ENCODE measurements at places on chromosomes 12 and 14.

DNA sequence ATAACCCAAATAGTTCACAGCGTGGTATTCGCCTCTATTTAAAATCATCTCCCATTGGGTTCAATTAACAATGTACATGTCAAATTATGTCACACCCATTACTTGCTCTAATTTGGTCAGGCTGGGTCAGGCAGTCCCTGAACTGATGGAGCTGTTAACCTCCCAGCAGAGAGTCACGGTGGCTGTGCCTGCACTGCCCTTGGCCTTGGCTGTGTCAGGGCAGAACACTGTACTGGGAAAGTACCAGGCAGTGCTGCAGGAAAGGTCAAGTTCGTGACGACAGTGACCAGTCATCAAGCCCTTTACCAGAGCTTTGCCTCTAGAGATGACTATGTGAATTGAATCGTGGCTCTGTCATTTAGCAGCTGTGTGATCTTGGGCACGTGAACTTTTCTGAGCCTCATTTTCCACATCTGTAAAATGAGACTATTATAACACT lies 100.0 kb downstream of the ARF6 start:
- no peak for DNase-seq

GRCh38 chr12:31322801-31323207 lies 3.1 kb downstream of the SINHCAF start:
- DNase-seq = no peak

- no peak for DNase-seq
These were observed 54.9 kb downstream of the CPNE8 start for GRCh38 chr12:38850461-38850860.

GRCh38 chr14:76261371-76261811 lies 109.7 kb downstream of the GPATCH2L start:
- no peak for DNase-seq

- DNase-seq = no peak
These were observed 103.5 kb downstream of the FGD4 start for GRCh38 chr12:32502693-32503502.

DNA sequence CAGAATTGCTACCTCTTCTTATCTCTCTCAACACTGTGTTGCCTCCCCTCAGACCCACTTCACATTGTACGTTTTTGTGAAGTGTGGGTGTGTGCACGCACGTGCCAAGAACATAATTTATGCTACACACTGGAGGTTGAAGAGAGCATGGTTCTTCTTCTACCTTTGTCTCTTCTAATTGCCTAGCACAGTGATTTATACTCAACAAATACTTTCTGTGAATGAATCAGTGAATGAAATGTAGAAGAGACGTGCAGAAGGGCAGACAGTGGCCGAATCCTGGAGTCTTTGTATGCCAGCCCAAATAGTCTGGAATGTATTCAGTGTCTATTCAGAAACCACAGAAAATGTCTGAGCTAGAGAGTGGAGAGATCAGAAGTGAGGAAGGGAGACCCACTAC lies 4.6 kb upstream of the SAMD4A start:
- no peak for DNase-seq

- no peak for DNase-seq
These were observed 34.0 kb downstream of the KITLG start for GRCh38 chr12:88546226-88546625.

DNA sequence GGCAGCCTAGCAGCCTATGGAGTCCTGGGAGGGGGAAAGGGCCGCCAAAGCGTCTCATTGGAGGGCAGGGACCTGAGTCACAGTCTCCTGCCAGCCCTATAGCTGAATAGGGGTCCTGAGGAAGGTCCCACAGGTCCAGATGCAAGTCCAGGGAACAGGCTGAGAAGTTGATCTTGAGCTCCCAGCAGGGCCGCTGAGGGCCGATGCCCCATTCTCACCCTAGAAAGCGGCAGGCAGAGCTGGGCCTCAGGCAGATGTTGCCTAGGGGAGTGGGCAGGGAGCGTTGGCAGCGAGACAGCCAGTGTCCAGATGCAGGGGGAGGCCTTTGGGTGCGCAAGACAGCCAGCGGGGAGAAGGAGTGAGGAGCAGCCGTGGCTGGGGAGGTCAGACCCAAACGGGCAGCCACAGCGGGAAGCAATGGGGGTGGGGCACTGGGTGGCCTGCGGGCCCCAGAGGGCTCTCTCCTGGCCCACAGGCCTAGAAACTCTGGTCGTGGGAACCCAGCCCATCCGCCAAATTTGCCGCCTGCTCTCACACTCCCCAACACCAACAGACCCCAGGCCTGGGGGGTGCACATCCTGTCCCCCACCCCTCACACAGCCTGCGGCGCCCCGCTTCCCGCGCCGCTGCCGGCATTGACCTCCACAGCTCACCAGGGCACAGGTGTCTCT lies 1.1 kb downstream of the HDAC7 start:
- no peak for DNase-seq

- DNase-seq = no peak
These were observed 405.2 kb upstream of the FLRT2 start for GRCh38 chr14:85124631-85125290.

DNA sequence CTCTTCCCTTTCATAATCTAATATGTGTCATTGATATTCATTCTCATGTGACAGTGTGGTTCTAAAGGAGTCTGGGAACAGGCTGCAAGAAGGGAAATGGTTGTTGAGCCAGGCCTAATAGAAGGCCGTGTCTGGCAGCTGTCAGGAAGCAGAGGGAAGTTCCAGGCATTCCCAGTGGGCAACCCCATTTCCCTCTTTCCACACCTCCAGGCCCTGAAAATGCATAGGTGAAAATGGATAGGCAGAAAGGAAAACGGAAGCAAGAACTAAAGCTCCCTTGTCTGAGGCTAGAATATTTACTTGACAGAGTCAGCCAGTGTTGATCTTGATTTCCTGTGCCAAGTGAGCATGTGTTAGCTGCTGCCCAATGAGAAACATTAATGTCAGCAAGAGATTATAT lies 97.7 kb downstream of the PPM1A start:
- DNase-seq = no peak

DNA sequence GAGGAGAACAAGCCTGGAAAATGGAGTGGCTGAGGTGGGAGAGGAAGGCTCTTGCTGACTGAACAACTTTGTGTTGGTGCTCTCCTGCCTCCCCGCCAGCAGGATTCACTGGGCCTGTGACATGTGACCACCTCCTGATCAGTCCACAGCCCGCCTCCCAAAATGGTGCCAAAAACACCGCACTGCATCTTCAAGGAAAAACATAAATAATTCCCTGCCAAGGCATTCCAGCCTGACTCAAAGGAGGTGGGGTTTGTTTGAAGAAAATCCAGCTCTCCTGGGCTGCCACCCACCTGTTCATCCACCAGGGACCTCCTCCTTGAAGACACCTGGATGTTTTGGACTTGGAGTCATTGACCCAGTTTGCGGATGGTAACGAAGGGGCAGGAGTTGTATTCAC lies 83.8 kb upstream of the PIWIL1 start:
- DNase-seq = no peak

DNA sequence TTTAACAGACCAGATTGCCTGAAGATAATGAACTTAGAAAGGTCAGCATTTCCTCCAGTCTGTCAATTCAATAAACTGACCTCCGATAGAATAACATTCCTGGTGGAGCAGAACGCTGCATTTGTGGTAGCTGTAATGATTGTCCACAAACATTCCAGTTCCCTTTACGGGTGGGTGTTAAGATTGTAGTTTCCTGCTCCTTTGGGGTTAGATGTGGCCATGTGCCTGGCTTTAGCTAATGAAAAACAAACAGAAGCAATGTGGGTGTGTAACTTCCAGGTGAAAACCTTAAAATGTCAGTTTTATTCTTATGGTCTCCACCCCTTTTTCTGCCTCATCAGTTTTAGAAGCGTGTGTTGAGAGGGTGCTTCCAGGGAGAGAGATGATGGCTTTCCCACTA lies 217.3 kb upstream of the CRY1 start:
- no peak for DNase-seq

DNA sequence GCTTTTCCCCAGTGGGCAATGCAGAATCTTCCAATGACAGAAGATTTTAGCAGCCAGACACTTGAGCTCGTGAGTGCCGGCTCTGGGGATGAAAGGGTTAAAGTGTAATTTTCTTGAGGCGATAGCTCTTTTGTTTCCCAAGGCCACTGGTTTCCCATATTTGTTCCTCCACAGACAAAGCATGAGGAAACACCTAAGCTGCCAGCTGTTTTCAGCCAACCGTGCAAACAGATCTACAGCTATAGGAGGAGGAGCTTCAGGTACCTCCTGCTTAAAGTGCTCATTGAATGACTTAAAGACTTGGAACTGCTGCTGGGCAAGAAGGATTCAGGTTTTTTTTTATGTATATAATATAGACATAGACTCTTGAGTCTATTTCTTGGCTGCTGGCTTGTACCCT lies 1311.5 kb downstream of the TMEM121 start:
- no peak for DNase-seq

DNA sequence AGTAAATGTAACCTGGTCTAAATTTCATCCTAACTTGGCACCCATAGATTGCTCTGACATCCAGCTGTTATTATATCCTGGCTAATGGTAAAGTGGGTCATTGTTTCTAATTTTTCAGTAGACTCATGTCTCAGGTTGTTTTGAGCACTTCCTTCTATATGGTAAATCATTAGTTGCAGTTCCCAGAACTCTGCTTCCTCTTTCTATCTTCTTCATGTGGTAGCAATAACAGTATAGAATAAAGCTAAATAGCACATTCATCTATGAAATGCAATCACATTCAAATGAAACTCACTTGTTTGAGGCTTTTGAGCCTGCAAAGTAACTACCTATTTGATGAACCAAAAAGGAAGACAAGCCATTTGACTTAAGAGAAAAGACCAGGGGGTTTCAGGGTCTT lies 65.1 kb upstream of the GZMB start:
- DNase-seq = no peak

DNA sequence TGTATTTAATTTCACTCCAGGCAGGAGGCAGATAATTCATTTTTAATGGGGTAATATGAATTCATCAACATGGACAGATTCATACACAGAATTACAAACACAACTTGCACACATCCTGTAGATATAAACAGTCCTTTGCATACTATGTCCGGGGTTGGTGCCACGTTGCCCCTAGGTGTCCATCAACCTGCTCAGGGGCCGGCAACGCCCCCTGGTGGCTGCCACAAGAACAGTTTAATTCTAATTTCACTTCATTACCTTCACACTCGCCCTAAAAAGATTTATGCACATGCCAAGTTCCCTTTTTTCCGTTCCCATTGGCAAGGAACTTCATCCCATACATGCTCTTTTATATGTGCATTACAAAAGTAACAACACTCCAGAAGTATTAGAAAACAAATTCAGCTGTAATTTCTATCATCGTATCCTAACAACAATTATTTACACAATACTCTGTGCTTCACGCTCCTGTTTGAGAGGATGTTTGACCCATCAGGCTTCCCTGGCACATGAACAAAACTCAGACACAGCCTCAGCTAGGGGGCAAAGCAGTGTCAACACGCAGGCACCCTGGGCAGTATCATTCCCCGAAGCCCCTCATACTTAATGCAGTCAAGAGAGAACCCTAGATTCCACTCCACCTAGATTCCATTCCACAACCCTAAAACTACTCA lies 15.5 kb downstream of the MANSC1 start:
- DNase-seq = no peak

DNA sequence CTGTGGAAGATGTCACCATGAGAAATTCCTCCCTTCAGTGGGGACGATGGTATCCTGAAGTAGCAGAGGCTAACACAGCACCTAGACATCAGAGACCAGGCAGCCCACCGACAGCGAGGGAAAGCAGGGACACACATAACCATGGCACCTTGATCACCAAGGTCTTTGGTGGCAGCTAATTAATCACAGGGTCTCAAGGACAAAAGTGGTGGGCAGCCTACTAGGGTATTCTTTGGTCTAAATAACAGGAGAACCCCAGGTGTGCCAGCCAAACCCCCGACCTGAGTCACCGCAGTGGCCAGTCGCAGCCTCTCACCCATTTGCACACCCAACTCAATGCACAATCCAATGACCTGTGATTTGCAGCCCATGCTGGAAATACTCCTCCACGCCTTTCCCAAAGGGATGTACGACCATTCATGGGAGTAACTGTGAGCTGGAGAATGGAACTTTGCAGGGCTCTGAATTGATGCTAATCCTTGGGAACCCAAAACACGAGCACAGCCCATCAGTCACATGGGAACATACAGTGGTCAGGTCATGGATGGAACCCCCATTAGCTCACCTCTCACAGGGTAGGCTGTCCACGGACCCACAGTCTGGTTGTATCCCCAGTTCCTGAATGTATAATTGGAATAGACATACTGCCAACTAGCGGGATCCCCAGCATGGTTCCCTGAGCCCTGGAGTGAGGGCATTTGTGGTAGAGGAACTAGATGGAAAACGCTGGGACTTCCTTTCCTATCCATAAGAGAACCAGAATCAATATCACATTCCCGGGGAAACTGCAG lies 58.7 kb upstream of the C14orf180 start:
- no peak for DNase-seq

GRCh38 chr12:68352067-68352466 lies 19.9 kb upstream of the MDM1 start:
- no peak for DNase-seq

GRCh38 chr12:83244001-83244400 lies 557.3 kb downstream of the TMTC2 start:
- DNase-seq = no peak

- DNase-seq = no peak
These were observed 91.7 kb downstream of the TMX1 start for GRCh38 chr14:51331486-51332367.

DNA sequence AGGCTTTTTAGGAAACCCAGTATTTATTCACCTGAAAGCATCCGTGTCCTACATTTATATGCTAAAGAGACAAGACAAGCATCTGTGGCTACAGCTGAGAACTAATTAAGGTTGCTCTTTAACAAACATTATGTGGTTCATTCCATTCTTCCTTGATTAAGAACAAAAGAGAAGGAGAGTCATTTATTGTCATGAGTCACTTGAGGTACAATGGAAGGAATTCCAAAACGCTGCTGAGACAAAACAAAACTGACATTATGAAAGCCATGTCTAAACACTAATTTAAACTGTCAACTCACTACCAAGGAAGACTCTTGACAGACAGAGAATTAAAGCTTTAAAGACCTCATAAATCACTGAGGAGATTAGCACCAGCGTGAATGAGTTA lies 214.4 kb downstream of the BMP4 start:
- DNase-seq = no peak

GRCh38 chr12:20050221-20050620 lies 318.1 kb upstream of the PDE3A start:
- no peak for DNase-seq

DNA sequence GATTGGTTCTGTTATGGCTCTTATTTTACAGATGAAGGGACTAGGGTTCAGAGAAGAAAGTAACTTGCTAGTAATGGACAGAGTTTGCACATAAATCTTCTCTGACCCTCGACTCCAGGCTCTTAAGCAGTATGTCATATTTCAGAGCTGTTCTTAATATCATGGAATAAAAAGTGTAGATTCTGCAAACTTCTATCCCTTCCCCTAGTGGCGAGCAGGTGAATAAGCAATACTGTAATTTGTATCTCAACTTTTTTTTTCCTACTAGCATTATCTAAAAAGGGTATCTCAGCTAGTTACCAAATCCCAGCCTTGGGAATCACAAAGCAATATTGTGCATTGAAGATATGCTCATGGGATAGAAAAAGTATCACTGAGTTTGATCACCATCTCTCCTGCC lies 83.2 kb downstream of the ANO4 start:
- no peak for DNase-seq

Data from esophagus squamous epithelium (tissue), 5 donors.